ENCODE measurements at places on chromosomes 4 and X.

DNA sequence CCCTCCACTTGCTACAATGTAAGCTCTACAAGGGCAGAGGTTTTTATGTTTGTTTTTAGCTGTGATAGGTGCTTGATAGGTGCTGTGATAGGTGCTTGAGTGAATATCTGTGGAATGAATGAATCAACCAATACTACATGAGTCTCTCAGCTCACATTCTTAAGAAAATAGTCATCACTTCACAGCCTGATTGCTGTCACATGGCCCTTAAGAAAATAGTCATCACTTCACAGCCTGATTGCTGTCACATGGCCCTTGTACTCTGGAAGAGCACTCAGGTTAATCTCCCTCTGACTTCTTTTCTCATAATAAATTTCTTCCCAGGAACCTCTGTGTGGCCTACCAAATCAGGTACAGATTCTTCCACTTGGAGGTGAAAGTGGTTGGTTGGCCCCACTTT lies 335.2 kb downstream of the TENM3 start:
- peaks cover 5% of the 10 kb centered on the region for H3K4me1 ChIP-seq
- peak; percentile 30 for DNase-seq
- peaks cover 23% of the 10 kb centered on the region for H3K27me3 ChIP-seq
- H3K27ac ChIP-seq = no peak overlapping the region

GRCh38 chr4:127414951-127415606 lies 217.7 kb upstream of the INTU start:
- H3K27me3 ChIP-seq = no peaks in the 10 kb centered on the region
- no peak overlapping the region for H3K4me3 ChIP-seq
- H3K36me3 ChIP-seq = no peaks in the 10 kb centered on the region
- H3K27ac ChIP-seq = no peak overlapping the region
- DNase-seq = peak; percentile 81
- H3K4me1 ChIP-seq = no peaks in the 10 kb centered on the region

DNA sequence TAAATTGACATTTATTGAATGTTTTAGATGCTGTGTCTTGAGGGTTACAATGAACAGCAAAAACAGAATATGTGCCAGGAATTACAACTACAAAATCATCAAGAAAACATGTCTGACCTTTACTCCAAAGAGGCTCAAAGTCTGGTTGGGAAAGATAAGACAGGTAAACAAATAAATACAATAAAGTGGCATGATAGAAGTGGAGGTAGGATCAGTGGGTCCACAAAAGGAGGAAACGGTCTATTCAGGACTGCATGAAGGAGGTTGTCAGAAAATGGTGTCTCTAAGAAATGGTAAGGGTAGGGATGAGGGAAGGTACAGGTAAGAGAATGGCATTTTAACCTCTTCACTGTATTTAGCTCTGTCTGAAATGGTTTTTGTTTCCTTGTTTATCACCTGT lies 3.8 kb downstream of the ARHGEF38 start:
- no peak overlapping the region for H3K4me3 ChIP-seq
- no peaks in the 10 kb centered on the region for H3K27me3 ChIP-seq
- no peaks in the 10 kb centered on the region for H3K36me3 ChIP-seq
- no peak overlapping the region for H3K27ac ChIP-seq
- DNase-seq = no peak

DNA sequence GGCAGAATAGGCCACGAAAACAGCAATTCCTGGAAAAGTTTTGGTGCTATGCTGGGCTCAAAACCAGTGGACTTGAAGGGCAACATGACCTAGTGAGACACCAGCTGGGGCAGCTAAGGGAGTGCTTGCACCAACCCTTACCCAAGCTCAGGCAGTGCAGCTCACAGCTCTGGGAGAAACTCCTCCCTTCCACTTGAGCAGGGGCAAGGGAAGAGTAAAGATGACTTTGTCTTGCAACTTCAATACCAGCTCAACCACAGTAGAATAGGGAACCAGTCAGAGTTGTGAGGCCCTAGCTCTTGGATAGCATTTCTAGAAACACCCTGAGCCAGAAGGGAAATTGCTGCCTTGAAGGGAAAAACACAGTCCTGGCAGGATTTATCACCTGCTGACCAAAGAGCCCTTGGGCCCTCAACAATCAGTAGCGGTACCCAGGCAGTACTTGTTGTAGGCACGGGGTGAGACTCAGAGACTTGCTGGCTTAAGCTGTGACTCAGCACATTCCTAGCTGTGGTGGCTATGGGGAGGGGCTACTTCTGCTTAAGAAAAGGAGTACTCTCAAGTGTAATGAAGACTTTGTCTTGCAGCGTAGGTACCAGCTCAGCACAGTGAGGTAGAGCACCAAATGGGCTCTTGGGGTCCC lies 19.7 kb upstream of the ABCG2 start:
- no peak overlapping the region for H3K27ac ChIP-seq
- no peaks in the 10 kb centered on the region for H3K36me3 ChIP-seq
- DNase-seq = peak; percentile 23
- H3K4me3 ChIP-seq = no peak overlapping the region
- H3K27me3 ChIP-seq = no peaks in the 10 kb centered on the region

- H3K4me3 ChIP-seq = peak overlapping the region; percentile 71
- H3K4me1 ChIP-seq = no peaks in the 10 kb centered on the region
- H3K27me3 ChIP-seq = no peaks in the 10 kb centered on the region
- H3K36me3 ChIP-seq = no peaks in the 10 kb centered on the region
These were observed 986 bp downstream of the MTMR8 start for GRCh38 chrX:64394059-64394873.

- no peak for DNase-seq
- H3K27ac ChIP-seq = no peak overlapping the region
- H3K36me3 ChIP-seq = no peaks in the 10 kb centered on the region
- H3K4me3 ChIP-seq = no peak overlapping the region
- no peaks in the 10 kb centered on the region for H3K4me1 ChIP-seq
- H3K27me3 ChIP-seq = no peaks in the 10 kb centered on the region
These were observed 460.8 kb downstream of the SLITRK2 start for GRCh38 chrX:146278381-146278780.

DNA sequence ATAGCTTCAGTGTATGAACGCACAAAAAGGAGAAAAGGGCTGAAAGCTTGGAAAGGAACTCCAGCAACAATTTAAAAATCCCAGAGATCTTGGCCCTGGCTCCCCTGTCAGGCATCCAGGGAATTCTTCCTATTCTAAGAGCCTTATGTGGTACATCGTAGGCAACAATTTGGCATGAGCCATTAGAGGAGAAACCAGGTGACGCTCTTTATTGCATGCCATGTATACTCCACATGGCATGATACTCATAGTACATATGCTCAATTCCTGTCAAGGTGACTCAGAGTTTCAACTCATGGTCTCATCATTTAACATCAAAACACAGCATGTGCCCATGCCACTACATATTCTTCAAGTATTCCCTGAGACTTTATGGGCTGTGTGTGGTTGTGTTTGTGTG lies 191.3 kb downstream of the OR13H1 start:
- H3K4me3 ChIP-seq = no peak overlapping the region
- H3K4me1 ChIP-seq = no peaks in the 10 kb centered on the region
- no peak overlapping the region for H3K27ac ChIP-seq
- H3K36me3 ChIP-seq = no peaks in the 10 kb centered on the region

DNA sequence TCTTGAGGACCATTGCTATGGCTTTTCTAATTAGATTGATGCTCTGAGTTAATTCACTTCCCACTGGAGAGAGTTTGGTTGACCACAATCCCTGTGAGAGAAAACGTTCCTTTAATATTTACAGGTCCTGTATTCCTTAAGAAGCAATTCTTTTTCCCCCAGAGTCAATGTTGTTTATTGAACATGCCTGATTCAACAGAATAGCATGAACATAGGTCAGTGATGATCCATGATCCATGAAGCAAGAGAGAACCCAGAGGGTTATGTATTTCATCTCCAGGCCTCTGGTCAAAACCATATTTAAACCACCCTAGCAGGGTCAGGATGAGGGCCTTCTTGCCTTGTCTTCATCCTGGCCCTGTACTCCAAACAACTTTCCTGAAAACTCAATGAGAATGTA lies 39.4 kb upstream of the EFHC2 start:
- no peak overlapping the region for H3K4me3 ChIP-seq
- H3K27me3 ChIP-seq = peaks cover 5% of the 10 kb centered on the region
- H3K27ac ChIP-seq = no peak overlapping the region

GRCh38 chrX:13684361-13684760 lies 4.6 kb upstream of the RAB9A start:
- no peak overlapping the region for H3K4me3 ChIP-seq
- no peak overlapping the region for H3K27ac ChIP-seq
- no peak for DNase-seq
- H3K27me3 ChIP-seq = no peaks in the 10 kb centered on the region

GRCh38 chr4:102492531-102493241 lies 8.5 kb upstream of the NFKB1 start:
- no peaks in the 10 kb centered on the region for H3K4me1 ChIP-seq
- DNase-seq = no peak
- H3K27me3 ChIP-seq = no peaks in the 10 kb centered on the region

GRCh38 chr4:56871371-56871866 lies 36.3 kb upstream of the REST start:
- H3K4me3 ChIP-seq = no peak overlapping the region
- peak; percentile 90 for DNase-seq

DNA sequence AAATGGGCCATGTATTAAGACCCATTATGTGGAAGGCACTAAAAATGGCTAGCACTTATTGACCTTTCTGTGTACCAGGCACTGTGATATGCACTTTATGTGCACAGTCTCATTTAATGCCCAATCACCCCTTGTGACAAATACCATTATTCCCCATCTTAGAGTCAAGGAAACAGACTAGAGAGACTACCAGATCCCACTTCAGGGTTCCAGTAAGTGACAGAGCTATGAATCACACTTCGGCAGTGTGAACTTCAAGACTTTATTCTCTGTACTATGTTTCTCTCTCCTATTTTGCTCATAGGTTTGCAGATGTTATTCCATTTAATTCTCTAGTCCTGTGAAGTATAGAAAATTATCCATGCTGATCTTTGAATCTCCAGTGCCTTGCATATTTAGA lies 107.0 kb downstream of the NFKB1 start:
- no peaks in the 10 kb centered on the region for H3K4me1 ChIP-seq
- no peak overlapping the region for H3K27ac ChIP-seq
- DNase-seq = no peak

DNA sequence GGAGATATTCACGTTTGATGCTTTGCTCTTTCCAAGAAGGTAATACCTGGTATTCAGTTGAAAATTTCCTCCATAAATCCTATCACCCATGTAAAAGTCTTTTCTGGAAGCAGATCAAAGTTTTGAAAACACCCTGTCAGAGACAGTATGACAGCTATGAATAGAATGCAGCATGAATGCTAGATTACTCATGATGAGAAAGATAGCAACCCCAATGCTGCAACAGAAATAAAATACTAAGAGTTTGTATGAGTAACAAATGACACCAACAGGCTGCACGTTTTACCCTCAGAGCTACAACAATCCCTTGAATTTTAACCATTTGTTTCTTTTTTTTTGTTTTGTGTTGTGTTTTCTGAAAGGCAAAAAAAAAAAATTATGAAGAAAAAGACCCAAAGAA lies 108.6 kb downstream of the ARHGAP6 start:
- H3K27me3 ChIP-seq = peaks cover 4% of the 10 kb centered on the region
- DNase-seq = no peak
- H3K27ac ChIP-seq = no peak overlapping the region
- no peak overlapping the region for H3K4me3 ChIP-seq
- H3K36me3 ChIP-seq = no peaks in the 10 kb centered on the region

DNA sequence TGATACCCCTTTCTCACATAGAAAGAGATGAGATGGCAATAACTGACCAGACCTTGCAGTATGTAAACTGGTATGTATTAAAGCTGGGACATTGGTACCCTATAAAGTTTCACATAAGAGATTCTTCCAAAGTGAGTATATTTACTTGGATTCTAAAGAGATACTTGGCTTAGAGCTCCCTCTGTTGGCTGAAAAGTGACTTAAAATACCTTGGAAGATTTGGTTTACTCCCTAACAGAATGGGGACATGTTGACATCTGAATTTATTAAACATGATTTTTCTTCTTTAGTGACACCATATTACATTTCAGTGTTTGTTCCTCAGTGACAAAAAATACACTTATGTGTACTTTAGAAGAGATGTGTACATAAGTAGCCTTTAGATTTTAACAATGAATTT lies 47.9 kb upstream of the RGN start:
- DNase-seq = no peak
- no peak overlapping the region for H3K27ac ChIP-seq
- H3K27me3 ChIP-seq = peaks cover 5% of the 10 kb centered on the region
- H3K4me3 ChIP-seq = no peak overlapping the region
- no peaks in the 10 kb centered on the region for H3K4me1 ChIP-seq
- H3K36me3 ChIP-seq = peaks cover 4% of the 10 kb centered on the region

DNA sequence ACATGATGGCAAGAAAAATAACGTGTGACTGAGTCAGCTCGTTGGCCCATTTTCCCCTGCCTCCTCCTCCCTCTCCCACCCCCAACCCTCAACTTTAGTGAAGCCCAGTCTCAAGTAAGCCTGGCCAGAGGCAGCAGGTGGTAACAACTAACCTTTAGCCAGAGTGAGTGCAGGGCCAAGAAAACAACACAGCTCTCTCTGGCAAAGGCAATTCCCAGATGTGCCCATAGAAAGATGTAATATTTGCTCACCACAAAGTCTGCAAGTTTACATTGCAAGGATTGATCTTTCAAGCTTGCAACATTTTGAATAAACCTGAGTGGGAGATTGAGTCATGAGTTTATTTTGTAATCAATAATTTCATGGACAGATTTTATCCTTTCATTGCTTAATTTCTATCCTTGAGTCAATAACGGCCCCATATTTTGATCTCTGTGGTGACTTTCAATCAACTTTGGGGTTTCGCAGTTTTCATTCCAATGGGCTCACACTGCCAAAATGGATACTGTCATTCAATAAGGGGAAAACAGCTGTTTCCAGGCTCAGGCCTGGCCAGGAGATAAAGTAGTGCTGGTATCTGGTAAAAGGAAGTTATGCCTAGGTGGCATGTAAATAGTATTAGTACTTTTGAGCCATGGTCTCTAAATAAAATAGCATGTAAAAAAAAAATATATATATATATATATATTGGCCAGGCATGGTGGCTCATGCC lies 130.7 kb upstream of the TMEM164 start:
- DNase-seq = no peak
- no peaks in the 10 kb centered on the region for H3K4me1 ChIP-seq
- H3K4me3 ChIP-seq = no peak overlapping the region
- no peak overlapping the region for H3K27ac ChIP-seq

GRCh38 chr4:102717448-102718092 lies 43.2 kb downstream of the MANBA start:
- no peaks in the 10 kb centered on the region for H3K4me1 ChIP-seq
- no peaks in the 10 kb centered on the region for H3K36me3 ChIP-seq
- H3K27ac ChIP-seq = peak overlapping the region; percentile 40
- DNase-seq = peak; percentile 25
- H3K27me3 ChIP-seq = no peaks in the 10 kb centered on the region
- no peak overlapping the region for H3K4me3 ChIP-seq

- no peaks in the 10 kb centered on the region for H3K27me3 ChIP-seq
- H3K36me3 ChIP-seq = no peaks in the 10 kb centered on the region
- no peak for DNase-seq
- H3K4me3 ChIP-seq = no peak overlapping the region
- no peaks in the 10 kb centered on the region for H3K4me1 ChIP-seq
These were observed 88.6 kb upstream of the CBLL2 start for GRCh38 chrX:22184096-22184495.

- H3K27me3 ChIP-seq = no peaks in the 10 kb centered on the region
- H3K36me3 ChIP-seq = no peaks in the 10 kb centered on the region
- H3K4me1 ChIP-seq = no peaks in the 10 kb centered on the region
- no peak overlapping the region for H3K4me3 ChIP-seq
These were observed 487.9 kb downstream of the C4orf33 start for GRCh38 chr4:129583868-129584267.
